ENCODE measurements at places on chromosomes 6 and 20.
A peak's percentile ranks its signal among the peaks of the same experiment; 100 is the strongest.

- no peak for DNase-seq
Observed at GRCh38 chr6:44008821-44009370, 118.4 kb downstream of the MRPL14 start.

DNA sequence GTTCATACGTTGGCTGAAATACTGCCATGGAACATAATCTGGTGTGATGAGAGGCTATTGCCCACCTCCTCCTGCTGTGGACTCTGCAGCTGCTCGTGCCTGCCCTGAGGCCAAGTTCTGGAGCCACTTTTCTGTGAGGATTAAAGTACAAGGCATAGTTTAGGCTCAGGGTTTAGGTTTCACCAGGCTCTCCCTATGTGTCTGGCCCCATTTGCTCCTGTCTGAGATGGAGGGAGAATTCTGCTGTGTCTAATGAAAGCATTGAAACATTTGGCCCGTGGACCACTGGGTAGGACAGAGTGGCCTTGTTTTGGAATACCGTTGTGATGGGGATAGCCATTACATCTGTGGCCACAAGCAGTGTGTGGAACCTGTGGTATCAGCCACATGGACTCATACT lies 5.9 kb downstream of the WRNIP1 start:
- DNase-seq: no peak

DNA sequence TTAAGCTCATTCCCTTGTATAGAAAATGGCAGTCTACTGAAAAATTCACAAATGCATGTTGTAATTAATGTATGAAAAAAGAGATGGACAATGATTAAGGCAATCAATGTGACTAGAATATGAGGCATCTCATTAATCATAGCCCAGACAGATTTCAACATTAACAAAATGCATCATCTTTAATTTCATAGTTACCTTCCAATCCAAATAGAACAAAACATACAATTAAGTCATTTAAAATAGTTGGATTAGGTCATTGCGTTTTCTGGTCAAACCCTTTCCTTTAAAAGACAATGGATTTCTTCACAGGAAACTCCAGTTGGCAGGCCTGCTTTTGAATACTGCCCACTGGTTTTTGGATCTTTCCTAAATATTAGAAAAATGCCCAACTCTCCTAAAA lies 203.9 kb downstream of the HAO1 start:
- DNase-seq: no peak

DNA sequence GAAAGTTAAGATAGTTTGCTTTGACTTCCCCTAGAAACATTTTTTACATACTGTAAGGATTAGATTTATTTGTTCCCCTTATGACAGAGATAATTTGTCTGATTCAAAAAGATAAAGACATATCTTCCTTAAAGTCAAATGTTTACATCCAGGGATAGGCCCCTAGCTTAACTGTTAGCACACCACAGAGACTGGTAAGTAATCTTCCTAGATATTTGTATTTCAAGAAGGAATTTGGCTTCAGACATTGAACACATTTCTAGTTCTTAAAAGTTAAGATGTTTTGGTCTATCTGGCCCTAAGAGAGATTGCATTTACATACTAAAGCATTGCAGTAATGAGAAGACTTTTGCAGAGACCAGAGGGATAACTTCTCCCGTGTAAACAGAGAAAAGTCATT lies 1201.1 kb upstream of the GJE1 start:
- no peak for DNase-seq

GRCh38 chr6:139378882-139379341 lies 4.5 kb upstream of the CITED2 start:
- DNase-seq: no peak

GRCh38 chr6:54194067-54194466 lies 82.8 kb downstream of the MLIP start:
- no peak for DNase-seq

DNA sequence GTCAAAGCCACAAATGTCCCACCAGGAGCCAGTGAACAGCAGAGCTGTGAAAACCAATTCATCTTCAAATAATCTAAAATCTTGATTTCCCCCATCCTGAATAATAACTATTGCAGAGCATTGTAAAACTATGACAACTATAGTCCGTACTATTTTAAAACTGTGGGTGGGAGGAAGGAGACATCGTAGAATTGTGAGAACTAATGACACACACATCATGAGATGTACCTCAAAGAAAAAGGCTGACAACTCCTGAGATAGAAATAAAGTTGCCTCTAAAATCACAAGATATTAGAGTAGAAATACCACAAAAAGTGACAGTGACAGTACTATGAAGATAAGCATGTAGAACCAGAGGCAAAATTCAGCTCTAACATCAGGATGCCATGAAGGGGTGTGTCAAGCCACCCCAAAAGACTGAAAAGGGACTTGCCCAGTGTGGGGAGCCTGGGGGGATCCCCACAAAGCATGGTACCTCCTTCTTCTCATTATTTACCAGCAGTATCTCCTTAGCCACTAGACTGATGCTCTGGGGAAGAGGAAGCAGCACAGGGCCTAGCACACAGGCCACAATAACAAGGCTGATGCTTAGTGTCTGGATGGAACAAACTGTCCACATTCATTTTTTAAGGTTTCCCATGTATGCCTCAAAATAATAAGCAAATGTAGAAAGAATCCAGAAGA lies 13.4 kb downstream of the NAPB start:
- no peak for DNase-seq

GRCh38 chr20:15188415-15188814 lies 851.0 kb upstream of the FLRT3 start:
- DNase-seq: no peak

DNA sequence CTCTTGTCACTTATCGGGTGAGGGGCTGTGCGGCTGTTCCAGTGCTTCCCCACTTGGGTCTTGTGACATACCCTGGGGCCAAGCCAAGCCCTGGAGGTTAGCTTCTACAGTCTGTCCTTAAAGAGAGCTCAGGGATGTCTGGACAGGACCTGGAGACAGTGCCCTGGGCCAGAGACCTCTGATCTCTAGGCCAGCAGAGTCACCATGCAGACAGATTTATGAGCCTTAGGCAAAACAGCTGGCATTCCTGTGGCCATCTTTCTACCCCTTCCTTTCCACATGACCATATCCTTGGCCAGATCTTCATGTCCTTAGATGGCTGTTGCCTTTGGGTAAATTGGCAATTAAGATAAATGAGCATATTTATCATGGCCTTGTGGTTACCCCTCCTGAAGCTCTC lies 678.6 kb downstream of the MAFB start:
- DNase-seq: no peak

DNA sequence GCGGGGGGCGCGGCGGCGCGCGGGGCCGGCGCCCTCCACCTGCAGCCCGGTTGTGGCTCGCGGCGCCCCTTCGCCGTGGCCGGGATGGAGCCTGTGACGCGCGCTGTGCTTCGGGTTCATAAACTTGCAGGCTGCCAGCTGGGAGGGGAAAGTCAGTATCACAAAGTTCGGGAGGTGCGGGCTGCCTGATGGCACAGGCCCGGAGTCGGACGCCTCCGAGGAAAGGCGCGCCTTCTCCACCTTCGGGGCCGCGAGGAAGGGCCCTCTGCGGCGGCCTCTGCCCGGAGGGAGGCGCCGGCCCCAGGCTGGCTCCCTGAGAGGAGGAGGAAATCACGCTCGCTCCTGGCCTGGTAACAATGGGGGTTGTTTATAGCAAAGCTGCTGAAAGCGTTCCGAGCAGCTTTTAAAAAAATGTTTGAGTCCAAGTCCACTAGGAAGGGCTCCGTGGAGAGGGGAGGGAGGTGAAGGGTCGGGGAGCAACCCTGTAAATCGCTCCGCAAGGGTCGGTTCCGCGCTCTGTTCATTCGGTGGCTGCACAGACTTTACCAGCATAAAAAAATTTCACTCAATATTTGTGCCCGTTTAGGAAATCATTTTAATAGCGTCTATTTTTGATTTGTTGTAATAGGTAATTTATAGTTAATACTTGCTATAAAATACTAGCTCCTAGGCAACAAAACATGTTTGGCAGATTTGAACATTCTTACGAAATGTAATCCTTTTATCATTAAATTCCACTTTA lies 1.0 kb downstream of the AFDN start:
- peak; percentile 14 for DNase-seq

GRCh38 chr6:6942831-6943230 lies 164.9 kb upstream of the RREB1 start:
- DNase-seq: no peak

- no peak for DNase-seq
Observed at GRCh38 chr6:79702691-79703090, 71.6 kb downstream of the SH3BGRL2 start.

- no peak for DNase-seq
Observed at GRCh38 chr20:13953227-13953626, 37.2 kb downstream of the SEL1L2 start.

DNA sequence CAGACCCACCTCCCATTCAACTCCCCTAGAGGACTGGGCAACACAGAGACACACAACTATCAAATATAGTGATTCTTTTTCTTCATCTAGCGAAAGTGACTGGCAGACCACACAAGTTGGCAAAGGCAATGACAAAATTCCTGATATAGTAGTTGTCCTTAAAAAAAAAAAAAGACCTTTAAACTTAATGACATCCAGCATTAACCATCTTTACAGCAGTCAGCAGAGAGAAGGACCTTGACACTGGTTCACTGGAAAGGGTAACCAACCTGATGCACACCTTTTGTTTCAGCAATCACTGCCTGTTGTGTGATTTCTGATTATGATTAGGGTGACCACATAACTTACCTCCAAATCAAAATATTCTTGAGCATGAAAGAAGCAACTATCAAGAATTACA lies 1.7 kb upstream of the CNKSR3 start:
- no peak for DNase-seq

Measured in GM18507 (cell line).